Activated T-cell treated with anti-CD3 and anti-CD28 coated beads, Interleukin-2, amount 50 U/mL, for 24 hours (primary cell): ENCODE measurements at places on chromosomes 2 and 18.

- DNase-seq: no peak
Observed at GRCh38 chr2:26934335-26934724, 36.1 kb upstream of the MAPRE3 start.

GRCh38 chr18:47750889-47751423, 179.5 kb downstream of the SMAD2 start:
- no peak for DNase-seq

DNA sequence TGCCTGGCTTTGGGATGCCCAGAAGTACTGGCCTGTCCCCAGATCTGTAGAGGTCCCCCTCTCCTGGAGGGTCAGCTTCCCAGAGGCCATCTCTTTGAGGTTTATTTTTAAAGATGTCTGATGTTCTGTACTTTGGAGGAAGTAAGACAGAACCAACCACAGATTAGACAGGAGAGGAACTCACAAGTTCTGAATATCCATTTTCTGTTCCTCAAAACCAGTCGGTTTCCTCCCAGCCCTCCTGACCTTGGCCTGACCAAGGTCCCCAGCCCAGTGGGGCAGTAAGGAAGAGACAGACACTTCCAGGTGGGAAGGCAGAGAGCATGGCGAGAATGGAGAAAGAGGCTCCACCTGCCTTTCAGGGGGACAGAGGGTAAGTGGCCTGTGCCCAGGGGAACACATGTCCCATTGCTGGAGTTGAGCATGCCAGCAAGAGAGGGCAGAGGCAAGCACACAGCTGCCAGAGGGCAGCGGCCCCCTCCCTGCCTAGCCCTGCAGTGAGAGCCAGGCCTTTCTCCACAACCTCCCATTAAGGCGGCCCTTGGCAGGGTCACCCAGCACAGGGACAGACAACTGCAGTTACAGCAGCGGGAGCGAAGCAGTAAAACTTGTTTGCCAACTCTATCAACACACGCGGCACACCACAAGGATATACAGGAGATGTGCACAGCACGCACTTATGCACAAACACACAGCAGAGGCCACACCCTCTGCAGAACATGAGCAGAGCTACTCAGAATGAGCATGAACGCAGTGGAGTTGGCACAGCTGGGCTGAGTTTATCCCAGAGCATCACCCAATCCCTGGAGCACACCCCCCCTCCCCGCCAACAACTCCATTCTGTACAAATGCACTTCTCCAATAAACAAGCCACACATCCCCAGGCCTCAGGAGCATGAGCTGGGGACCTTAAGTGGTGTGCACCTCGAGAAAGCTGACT, 18.5 kb upstream of the SEMA4C start:
- DNase-seq: no peak

GRCh38 chr18:78996741-78997490, 17.3 kb downstream of the SALL3 start:
- no peak for DNase-seq

- no peak for DNase-seq
Observed at GRCh38 chr2:193907561-193907960, 1712.8 kb upstream of the TMEFF2 start.

DNA sequence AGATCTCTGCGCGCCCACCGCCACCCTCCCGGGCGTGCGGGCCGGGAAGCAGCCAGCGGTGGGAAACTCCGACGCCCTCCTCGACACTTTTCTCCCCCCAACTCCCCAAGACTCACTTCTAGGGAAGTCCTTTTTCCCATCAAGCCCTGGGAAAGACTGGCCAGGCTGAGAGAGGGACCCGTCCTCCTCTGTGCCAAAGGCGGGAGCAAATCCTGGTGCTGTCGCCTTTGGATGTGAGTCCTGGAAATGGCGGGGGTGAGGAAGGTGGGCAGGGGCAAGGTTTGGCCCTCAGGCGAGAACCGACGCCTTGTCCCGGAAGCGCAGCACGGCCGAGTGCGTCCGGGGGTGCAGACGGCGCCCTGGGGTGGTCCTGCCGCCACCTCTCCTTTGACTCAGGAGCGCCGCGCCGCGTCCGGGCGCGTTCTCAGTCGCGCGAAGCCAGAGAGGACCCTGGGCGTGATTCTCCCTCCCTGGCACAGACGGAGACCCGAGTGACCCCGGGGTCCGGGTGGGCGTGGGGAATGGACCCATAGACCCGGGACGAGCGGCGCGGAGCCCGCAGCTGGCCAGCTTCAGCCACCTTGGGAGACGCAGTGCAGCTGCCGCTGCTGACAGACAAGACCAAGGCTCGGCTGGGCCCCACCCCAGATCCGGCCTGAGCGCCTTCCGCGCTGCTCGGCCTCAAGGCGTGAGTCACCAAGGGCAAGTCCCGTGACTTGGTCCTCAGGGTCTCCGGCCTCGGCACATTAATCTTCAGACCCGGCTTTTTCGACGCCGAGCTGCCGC, 3.5 kb upstream of the LBX2 start:
- peak; percentile 70 for DNase-seq

GRCh38 chr2:55158111-55158814, 73.8 kb downstream of the CLHC1 start:
- DNase-seq: no peak

DNA sequence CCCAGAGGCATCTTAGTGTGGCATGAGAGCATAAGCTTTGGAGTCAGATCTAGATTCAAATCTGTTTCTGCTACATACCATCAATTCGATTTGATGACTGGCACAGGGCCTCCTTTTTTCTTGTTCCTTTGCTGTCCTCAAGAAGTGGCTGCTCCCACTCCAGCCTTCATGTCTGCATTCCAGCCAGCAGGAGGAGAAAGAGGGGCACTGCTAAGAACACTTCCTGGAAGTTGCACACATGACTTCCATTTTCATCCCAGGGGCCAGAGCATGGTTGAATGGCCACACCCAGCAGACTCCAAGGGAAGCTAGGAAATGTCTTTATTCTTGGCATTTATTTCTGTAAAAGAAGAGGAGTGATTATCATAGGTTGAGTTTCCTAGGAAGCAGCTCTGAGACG, 50.4 kb downstream of the EML6 start:
- DNase-seq: no peak

- DNase-seq: no peak
Observed at GRCh38 chr2:230955163-230955737, 30.2 kb upstream of the GPR55 start.

GRCh38 chr2:10329880-10330699, 27.4 kb downstream of the HPCAL1 start:
- DNase-seq: peak; percentile 56

DNA sequence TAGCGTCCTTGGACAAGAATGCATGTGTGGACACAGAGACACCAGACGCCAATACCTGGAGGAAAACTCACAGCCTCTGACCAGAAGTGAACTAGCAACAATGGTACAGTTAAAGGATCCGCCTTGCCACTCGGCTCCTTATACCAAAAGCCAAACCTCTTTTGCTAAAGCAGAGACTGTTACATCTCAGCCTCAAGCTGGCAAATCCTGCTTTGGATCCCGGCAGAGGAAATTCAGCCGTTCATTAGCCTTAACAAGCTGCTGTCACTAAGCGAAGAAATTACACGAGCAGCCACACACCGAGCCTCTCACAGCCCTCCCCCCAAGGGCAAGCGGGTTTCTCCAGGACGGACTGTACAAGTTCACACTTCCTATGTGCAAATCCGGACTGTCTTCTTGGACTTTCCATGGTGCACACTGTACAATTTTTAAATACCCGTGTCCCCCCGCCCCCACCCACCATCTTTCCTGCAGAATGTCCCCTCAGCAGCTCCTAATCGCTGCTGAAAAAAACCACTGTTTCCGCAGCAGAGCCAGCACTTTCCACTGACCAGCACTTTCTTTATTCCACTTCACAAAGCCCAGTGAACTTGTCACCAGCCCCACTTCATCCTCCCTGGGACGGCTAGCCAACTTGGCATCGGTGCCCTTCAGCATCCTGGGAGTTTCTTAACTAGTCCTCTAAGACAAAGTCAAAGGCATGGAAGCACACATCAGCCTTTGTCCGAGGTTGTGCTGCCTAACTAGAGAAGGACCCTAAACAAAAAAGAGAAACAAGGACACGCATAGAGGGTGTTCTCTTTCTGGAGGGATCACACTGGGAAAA, 1.5 kb downstream of the KLF7 start:
- DNase-seq: peak; percentile 52

GRCh38 chr2:154433010-154433409, 265.5 kb upstream of the KCNJ3 start:
- no peak for DNase-seq

DNA sequence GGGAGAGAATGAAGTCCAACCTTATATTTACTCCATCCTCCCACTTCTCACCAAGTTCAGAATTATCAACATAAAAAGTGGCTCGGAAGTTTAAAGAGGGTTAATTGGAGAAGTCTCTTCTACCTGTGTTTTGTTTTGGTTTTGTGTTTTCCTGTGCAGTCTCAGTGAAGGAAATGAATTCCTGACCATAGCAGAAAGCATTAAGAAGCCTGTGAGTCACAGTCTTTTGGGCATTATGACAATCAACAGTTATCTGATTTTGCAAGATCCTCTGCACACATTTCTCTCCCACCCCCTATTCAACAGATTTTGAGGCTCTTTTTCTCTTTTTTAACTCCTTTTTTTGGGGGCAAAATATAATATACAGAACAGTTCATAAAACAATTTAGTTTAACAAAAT, 8.6 kb upstream of the RPL37A start:
- no peak for DNase-seq

DNA sequence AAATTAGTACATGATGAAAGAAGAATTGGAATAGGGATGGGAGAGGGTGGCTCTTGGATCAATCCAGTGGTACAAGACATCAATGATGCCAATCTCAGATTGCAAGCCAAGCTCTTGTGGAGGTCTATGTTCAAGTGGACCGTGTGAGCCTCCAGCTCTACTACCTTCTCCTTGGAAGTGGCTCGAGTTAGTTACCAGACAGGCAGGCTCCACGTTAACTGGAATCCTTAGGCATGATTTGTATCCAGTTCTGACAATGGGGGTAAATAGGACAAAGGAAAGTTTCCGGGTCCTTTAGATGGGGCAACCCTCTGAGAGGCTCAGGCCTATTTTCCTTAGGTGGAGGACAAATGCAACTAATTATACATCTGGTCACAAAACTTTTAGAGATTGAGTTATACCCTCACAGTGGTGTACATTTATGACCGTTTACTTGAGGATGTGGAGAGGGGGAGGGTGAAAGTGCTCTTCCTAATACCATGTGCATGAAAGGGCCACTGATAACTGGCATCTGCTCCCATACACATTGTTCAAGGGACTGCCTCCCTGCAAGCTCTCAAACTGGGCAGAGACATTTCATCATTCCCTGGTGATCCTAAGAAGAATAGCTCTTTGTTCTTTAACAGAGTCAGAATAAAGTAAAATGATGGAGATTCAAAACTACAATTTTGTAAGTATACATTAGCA, 180.2 kb downstream of the SOCS6 start:
- no peak for DNase-seq

GRCh38 chr2:68000170-68000825, 62.5 kb downstream of the C1D start:
- DNase-seq: no peak

DNA sequence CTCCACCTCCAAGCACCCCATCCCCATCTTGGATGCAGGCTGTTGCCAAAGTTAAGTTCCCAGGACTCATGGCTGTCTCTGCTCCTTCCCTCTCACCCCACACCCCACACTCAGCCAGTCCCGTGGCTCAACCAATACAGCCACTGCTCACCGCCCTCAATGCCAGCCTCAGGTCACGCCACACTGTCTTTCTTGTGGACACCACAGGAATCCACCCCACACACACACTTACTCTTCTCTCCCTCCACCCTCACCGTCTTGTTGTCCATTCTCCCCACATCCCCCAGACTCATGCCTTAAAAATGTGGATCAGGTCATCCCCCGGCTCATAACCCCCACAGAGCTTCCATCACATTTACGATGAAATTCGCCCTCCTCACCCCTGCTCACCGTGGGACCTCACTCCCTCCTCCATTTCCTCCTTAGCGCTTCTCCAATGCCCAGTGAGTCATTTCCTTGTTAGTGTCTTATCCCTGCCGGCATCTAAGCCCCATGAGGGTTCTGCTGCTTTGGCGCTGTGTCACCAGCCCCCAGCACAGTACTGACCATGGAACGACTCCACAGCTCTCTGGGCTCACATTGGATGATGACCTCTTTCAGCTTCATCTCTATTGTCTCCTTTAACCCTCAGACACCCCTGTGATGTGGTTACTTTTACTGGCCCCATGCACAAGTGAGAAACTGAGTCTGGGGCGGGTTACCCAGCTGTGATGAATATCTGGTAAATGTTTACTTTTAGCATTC, 13.8 kb downstream of the MLPH start:
- no peak for DNase-seq

DNA sequence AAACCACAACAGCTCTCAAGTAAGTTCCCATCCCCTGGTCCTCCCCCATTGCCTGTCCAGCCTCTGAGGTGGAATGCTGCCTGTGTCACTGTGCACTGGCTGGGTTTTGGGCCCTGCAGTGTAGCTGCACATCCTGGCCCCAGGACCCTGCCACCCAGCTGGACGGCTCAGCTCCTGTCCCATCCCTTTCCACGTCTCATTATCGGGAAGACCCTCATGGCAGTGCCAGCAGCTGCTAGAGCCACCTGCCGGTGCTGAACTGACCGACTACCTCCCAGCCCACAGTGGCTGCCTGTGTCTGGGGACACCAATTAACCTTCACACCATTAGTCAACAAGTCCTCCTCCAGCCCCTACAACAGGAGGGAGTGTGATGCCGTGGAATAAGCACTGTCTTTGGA, 31.9 kb downstream of the ADCY3 start:
- no peak for DNase-seq

- DNase-seq: peak; percentile 35
Observed at GRCh38 chr2:176092270-176093144, at the start of gene HOXD13. TSS of gene HOXD13 (plus strand) at chr2:176092721. CDS start at chr2:176092891, 170 bp downstream.

GRCh38 chr2:218925434-218925833, 34.0 kb upstream of the CDK5R2 start:
- DNase-seq: no peak

GRCh38 chr2:239950144-239951128, 74.7 kb downstream of the NDUFA10 start:
- no peak for DNase-seq

GRCh38 chr2:122705746-122706145, 950.3 kb downstream of the TSN start:
- DNase-seq: no peak

- no peak for DNase-seq
Observed at GRCh38 chr18:6382963-6383362, 31.7 kb downstream of the L3MBTL4 start.

DNA sequence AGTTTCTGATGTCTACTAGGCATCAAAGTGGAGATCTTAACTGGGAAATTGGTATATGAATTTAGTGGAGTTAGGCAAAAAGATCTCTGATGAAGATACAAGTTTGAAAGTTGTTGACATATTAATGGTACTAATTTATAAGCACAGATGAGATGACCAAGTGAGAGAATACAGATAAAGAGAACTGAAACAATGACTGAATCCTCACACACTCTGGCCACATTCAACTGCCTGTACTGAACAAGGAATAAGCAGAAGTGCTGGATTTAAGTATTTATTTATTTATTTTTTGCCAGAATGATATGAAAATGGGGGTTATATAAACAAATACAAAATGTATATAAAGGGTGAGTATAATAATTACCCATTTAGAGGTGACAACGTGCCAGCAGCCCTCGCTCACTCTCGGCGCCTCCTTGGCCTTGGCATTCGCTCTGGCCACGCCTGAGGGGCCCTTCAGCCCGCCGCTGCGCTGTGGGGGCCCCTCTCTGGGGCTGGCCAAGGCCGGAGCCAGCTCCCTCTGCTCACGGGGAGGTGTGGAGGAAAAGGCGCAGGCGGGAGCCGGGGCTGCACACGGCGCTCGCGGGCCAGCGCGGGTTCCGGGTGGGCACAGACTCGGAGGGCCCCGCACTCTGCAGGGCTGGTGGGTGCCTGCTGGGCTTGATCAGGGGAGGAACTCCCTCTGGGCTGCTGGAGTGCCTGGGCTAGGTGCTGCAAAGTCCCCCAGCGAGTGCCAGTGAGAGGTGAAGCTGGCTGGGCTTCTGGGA, 1363.9 kb upstream of the CRIM1 start:
- DNase-seq: no peak

- no peak for DNase-seq
Observed at GRCh38 chr2:31227711-31228125, 6.2 kb upstream of the EHD3 start.
